ENCODE measurements at places on chromosomes 13 and 19. TPM values are rescaled to one million over a fixed set of nuclear protein-coding genes. Genes with fewer than 3 reads are reported as not detected.

GRCh38 chr13:51564671-51565070, 19.6 kb upstream of the WDFY2 start:
- H3K27ac ChIP-seq, result no peak overlapping the region
- no peaks in the 10 kb centered on the region for H3K4me1 ChIP-seq
- H3K27me3 ChIP-seq, result no peaks in the 10 kb centered on the region

- no peaks in the 10 kb centered on the region for H3K27me3 ChIP-seq
- peak; percentile 79 for DNase-seq
- no peaks in the 10 kb centered on the region for H3K36me3 ChIP-seq
- no peak overlapping the region for H3K4me3 ChIP-seq
- peaks cover 17% of the 10 kb centered on the region for H3K4me1 ChIP-seq
- no peak overlapping the region for H3K27ac ChIP-seq
Measured at GRCh38 chr19:861756-862580, 2.5 kb downstream of the CFD start.

- H3K27me3 ChIP-seq, result no peaks in the 10 kb centered on the region
- no peak for DNase-seq
- H3K36me3 ChIP-seq, result no peaks in the 10 kb centered on the region
Measured at GRCh38 chr13:50241479-50241878, 226.2 kb downstream of the KCNRG start.

DNA sequence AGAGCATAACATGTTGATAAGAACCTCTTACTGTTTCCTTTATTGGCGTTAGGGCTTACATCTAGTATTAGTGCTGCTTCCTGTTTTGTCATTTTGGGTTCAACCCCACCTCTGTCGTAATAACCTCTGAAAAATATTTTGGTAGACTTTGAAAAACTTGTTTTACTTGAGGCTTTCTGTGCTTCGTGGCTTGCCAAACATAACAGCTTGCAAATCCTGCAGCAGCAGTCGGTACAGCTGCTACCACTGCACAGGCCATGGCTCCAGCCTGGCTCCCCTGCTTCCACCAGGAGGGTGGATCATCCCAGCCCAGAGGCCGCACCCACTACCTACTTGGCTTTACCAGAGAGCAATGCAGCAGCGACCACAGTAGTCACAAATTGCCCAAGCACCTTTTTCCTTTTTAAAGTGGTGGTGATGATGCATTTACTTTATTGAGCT, 11.8 kb upstream of the CEACAM4 start:
- no peak for DNase-seq
- no peak overlapping the region for H3K4me3 ChIP-seq
- H3K27ac ChIP-seq, result no peak overlapping the region
- H3K27me3 ChIP-seq, result no peaks in the 10 kb centered on the region
- H3K36me3 ChIP-seq, result no peaks in the 10 kb centered on the region

DNA sequence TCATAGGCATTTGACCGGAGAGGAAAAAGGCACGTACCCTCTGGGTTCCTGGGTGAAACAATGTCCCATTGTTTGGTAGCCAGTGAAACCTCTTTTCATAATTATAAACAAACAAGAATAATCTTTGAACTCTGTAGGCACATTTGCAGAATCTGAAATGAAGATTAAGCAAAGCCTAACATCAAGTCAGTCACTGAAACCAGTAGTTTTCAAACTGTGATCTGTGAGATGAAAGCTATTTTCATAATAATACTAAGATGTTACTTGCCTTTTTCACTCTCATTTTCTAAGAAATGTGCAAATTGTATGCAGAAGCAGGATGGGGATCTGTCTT, 105.4 kb downstream of the WDFY2 start:
- no peak overlapping the region for H3K4me3 ChIP-seq
- no peak overlapping the region for H3K27ac ChIP-seq
- H3K36me3 ChIP-seq, result no peaks in the 10 kb centered on the region
- no peak for DNase-seq

GRCh38 chr13:45554604-45555109, 60.9 kb downstream of the ERICH6B start:
- DNase-seq, result peak; percentile 17
- H3K27ac ChIP-seq, result no peak overlapping the region
- no peaks in the 10 kb centered on the region for H3K36me3 ChIP-seq
- H3K27me3 ChIP-seq, result no peaks in the 10 kb centered on the region
- no peak overlapping the region for H3K4me3 ChIP-seq

DNA sequence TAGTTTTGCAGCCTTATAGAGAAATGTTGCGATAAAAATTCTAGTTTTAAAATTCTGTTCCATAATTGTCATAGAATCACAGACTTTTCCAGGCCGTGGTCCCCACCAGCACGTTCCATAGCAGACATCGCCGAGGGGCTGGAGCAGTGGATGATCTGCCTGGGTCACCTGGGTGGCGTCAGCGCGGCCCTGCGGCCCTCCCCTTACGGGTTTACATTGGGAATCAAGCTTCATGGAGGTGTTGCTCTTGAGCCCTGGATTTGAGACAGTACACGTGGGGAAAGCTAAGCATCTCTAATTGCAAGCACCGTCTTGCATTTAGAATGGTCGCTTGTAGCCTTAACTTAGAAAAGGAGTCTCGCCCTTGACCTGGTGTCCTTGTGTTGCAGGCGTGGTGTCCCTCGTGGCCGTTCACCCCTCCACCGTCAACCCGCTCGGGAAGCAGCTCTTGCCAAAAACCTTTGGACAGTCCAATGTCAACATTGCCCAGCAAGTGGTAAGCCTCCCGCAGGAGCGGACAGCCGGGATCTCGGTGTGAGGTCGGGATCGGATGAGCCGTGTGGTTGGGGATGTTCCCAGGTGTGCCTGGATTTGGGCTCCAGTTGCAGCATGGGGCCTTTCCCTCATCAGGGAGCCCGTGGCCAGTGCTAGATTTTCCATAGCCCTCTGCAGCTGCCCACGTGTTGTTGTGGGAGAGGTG, 35.1 kb downstream of the ATP4B start:
- H3K27me3 ChIP-seq, result no peaks in the 10 kb centered on the region
- no peaks in the 10 kb centered on the region for H3K36me3 ChIP-seq
- no peak overlapping the region for H3K27ac ChIP-seq
- no peaks in the 10 kb centered on the region for H3K4me1 ChIP-seq

- no peak for DNase-seq
- H3K27ac ChIP-seq, result no peak overlapping the region
- no peaks in the 10 kb centered on the region for H3K27me3 ChIP-seq
- no peak overlapping the region for H3K4me3 ChIP-seq
- no peaks in the 10 kb centered on the region for H3K36me3 ChIP-seq
- H3K4me1 ChIP-seq, result peaks cover 10% of the 10 kb centered on the region
Measured at GRCh38 chr13:32443111-32443510, 15.2 kb upstream of the N4BP2L1 start.

GRCh38 chr19:35915443-35915842, 7.3 kb upstream of the TYROBP start:
- H3K4me3 ChIP-seq, result no peak overlapping the region
- H3K27me3 ChIP-seq, result no peaks in the 10 kb centered on the region
- peak overlapping the region; percentile 12 for H3K27ac ChIP-seq

GRCh38 chr13:96771486-96772367, 222.5 kb downstream of the OXGR1 start:
- no peaks in the 10 kb centered on the region for H3K27me3 ChIP-seq
- H3K27ac ChIP-seq, result no peak overlapping the region
- H3K4me1 ChIP-seq, result no peaks in the 10 kb centered on the region
- DNase-seq, result no peak
- no peaks in the 10 kb centered on the region for H3K36me3 ChIP-seq

DNA sequence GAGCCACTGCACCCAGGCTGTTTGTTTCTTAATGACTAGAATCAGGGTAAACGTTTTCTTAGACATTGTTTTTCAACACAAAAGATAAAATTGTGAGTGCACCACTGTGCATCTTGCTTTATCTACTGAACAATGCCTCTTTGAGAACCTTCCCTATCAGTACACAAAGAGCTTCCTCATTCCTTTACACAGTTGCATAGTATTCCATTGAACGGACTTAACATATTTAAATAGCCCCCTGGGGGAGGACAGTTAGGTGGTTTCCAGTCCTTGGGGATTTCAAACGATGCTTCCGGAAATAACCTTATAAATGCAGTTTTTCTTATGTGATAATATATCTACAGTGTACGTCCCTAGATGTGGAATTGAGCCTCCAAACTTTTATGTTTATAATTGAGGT, 8.6 kb downstream of the POLD1 start:
- H3K4me1 ChIP-seq, result no peaks in the 10 kb centered on the region
- H3K36me3 ChIP-seq, result no peaks in the 10 kb centered on the region
- H3K27me3 ChIP-seq, result no peaks in the 10 kb centered on the region
- no peak overlapping the region for H3K27ac ChIP-seq
- no peak for DNase-seq
- H3K4me3 ChIP-seq, result no peak overlapping the region

DNA sequence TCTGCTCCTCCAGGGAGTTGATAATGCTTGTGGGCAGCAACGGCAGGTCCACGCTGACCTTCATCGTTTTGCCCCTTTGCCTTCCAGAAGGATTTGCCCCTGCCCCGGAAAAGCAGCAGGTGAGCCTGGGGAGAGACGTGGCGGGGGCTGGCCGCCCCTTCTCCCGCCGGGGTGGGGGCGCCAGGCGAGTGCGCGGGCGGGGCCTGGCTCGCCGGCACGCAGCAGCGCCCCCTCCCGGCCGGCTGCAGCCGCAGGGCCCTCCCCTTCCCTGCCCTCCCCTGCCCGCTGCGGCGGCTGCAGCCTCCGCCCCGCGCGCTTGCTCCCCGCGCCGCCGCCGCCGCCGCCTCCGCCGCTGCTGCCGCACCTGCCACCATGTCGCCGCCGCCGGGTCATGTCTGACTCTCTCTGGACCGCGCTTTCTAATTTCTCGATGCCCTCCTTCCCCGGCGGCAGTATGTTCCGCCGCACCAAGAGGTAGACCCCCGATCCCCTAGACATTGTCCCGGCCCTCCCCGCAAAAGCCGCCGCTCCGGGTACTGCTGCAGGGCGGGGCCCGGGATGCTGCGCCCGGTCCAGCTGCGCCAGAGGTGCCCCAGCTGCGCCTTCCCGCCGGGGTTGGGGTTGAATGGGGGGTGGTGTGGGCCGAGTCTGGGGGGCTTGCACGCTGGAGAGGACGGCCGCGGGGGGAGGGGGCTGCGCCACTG, at the start of gene MAST1:
MAST1 (plus strand) TSS at position 334 of the 704 bp plus-strand sequence; CDS start at position 392, 58 bp downstream.
- DNase-seq, result peak; percentile 72
- H3K36me3 ChIP-seq, result no peaks in the 10 kb centered on the region
- no peaks in the 10 kb centered on the region for H3K4me1 ChIP-seq
- H3K27ac ChIP-seq, result no peak within 1 kb of the TSS
- peaks cover 25% of the 10 kb centered on the region for H3K27me3 ChIP-seq

The C2CD4C gene
- total RNA-seq, result 0.09 TPM

The ZNF418 gene
- 3.1 TPM for total RNA-seq

The INAFM1 gene
- 1.5 TPM for total RNA-seq

The ZNF625 gene
- 3.8 TPM for total RNA-seq

The MARK4 gene
- total RNA-seq, result 8.6 TPM

The RINL gene
- total RNA-seq, result 5.5 TPM

The DCUN1D2 gene
- 6.9 TPM for total RNA-seq

The SIGLEC9 gene
- 5.4 TPM for total RNA-seq

The ZNF837 gene
- 3.6 TPM for total RNA-seq

The ZNF816 gene
- total RNA-seq, result 2.1 TPM

The N4BP2L1 gene
- 11.0 TPM for total RNA-seq

The GPR180 gene
- 8.3 TPM for total RNA-seq

The ITGBL1 gene
- 0.28 TPM for total RNA-seq

The PLEKHF1 gene
- 2.9 TPM for total RNA-seq

The ATP13A1 gene
- total RNA-seq, result 36.5 TPM

The TUBB4A gene
- 1.6 TPM for total RNA-seq
